GM19239 (cell line): ENCODE measurements at places on chromosomes 4 and X.

- DNase-seq, result no peak
These were observed 172.8 kb upstream of the CXCL13 start for GRCh38 chr4:77432717-77433417.

DNA sequence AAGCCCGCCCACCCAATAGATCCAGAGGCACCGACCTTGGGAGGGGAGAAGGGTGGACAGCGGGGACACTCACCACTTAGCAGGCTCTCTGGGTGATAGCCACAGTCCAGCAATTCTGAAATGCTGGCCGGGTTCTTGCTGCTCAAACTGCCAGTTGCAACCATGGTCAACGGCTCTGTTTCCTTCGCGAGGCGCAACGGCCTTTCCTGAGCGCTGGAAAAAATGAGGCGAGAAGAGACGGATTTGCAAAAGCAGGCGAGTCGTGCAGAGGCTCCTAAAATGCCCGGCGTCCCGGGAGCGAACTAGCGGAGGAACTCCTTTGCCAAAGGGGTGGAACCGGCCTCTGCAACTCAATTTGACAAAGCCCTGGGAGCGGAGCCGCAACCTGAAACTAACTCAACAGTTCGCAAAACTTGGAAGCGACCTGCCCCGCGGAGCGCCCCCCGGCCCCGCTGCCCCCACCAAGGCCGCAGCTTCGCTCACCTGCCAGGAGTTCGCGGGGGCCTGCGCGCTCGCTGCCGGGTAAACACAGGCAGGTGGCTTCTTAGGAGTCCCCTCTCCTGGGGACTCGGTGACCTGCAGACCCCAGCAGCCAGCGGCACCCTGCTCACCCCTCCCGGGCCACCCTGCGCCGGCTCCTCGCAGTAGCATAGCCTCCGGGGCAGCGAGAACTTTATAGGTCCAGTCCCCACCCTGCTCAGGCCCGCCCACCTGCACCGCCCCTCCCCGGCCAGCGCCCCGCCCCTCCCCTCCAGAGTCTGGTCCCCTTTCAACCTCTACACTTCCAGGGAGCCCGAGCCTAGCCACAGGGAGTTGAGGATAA is at the start of gene DDIT4L:
Gene DDIT4L (minus strand): TSS at position 649 of the 823 bp plus-strand sequence. CDS start 485 bp downstream, at position 164.
- DNase-seq, result no peak

- no peak for DNase-seq
These were observed 105.6 kb downstream of the CBLL2 start for GRCh38 chrX:22378296-22378695.

- no peak for DNase-seq
These were observed 455.6 kb upstream of the BOD1L1 start for GRCh38 chr4:14083150-14083549.

DNA sequence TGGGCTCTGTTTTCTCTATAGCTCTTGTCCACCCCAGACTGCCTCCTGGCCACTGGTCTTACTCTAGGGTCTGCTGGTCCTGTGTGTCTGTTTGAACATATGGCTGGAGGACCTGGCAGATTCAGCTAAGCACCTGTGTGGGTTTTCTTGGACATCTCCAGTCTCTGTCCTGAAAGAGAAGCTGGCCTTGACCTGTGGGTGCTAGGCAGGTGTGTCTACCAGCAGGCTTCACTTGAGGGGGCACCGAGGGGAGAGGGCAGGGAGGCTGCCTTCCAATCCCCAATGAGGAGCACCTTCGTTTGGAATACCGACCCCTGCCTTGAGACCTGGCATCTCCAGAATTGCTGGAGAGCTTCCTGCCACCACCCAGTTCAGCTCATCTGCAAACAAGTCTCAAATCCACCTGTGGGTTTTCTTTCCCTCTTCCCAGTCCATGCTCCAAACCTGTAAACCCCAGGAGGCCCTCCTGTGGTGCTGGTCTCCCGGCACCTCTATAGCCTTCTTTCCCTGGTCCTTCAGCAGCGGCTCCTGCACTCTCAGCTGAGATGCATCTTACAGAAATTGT is 45.2 kb downstream of the HTRA3 start:
- DNase-seq, result no peak

DNA sequence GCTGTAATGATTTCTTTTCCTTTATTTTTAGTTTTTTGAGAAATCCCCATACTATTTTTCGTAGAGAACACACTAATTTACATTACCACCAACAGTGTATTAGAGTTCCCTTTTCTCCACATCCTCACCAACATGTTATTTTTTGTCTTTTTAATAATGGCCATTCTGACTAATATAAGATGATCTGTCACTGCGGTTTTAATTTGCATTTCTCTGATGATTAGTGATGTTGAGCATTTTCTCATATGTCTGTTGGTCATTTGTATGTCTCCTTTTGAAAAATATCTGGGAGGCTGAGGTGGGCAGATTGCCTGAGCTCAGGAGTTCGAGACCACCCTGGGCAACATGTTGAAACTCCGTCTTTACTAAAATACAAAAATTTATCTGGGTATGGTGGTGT is 30.2 kb downstream of the SPINK2 start:
- DNase-seq, result no peak

DNA sequence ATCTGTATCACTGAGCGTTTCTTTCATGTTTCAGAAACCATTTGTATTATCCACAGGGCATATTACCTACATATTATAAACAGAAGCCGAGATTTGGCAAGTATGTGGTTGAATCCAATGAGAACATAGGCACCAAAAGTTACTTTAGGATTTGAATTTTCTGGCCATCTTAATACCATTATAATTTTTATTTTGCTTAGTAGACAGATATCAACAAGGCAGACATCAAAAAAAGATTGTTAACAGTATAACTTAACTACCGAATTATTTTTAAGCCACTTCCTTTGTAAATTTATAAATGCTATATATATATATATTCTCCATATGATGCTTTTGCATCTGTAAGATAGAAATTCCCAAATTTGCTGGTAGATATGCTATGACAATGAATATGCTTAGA is 2.2 kb downstream of the GUCY1B1 start:
- DNase-seq, result no peak
